HS-5 (cell line): ENCODE measurements at places on chromosomes 4 and X.

DNA sequence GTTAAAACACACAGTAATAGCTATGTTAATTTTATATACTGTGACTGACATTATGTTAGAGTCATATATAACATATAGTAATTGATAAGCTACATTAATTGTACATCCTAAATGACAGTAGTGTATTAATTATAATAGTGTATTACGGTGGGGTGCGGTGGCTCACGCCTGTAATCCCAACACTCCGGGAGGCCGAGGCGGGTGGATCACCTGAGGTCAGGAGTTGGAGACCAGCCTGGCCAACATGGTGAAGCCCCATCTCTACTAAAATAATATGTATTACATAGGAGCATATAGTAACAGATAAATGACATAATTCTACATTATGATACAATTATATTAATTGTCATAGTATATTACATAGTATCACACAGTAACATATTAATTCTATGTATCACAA is 12.2 kb downstream of the ASMTL start:
- DNase-seq = no peak

GRCh38 chr4:104064646-104065577 is 345.1 kb upstream of the TACR3 start:
- no peak for DNase-seq

GRCh38 chr4:124105212-124105611 is 607.3 kb downstream of the ANKRD50 start:
- DNase-seq = no peak

GRCh38 chrX:11215191-11215921 is 77.9 kb upstream of the AMELX start:
- no peak for DNase-seq

DNA sequence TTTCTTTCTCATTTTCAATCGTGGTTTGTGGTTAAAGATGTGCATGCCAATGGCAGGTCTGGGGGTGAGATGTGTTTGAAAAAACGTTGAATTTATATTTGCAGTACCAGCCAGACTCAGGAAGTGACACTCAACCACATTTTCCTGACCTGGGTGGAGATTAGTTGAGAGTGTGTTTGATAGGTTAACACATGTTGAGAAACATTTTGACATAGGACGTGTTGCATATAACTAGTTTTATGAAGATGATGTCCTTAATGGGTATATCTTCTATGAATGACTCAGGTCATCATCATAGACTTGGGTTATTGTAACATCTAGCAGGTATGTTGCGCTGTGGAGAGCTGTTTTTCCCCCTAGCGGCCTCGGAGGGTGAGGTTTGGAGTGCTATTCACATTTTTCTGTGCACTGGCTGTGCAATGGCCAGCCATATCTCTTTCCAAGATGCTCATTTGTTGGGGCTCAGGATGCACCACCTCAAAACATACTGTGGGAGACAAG is 21.7 kb upstream of the CD38 start:
- peak; percentile 19 for DNase-seq

DNA sequence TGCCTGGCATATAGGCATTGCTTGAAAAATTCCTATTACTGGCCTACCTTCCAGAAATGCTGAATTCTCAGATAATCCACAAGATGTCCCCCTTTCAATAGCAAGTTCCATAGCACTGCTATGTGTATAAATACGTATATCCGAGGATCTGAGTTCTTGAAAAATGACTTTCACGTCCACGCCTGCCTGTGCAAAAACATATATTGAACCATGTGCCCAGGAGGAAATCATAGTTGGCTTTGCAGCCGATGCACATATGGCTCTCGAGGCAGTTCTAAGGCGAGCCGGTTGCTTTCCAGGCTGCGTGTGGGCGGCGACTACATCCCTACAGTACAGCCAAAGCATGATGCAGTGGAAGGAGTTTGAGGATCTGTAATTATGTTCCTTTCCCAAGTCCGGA is 55.4 kb upstream of the ESX1 start:
- DNase-seq = no peak

DNA sequence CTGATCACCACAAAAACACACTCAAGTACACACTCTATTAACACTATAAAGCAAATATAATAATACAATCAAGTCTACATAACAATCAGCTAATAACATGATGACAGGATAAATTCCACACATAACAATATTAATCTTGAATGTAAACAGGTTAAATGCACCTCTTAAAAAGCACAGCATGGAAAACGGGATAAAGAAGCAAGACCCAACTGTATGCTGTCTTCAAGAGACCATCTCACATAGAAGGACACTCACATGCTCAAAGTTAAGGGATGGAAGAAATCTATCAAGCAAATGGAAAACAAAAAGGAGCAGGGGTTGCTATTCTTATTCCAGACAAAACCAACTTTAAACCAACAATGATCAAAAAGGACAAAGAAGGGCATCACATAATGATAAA is 28.1 kb downstream of the CBR4 start:
- no peak for DNase-seq

DNA sequence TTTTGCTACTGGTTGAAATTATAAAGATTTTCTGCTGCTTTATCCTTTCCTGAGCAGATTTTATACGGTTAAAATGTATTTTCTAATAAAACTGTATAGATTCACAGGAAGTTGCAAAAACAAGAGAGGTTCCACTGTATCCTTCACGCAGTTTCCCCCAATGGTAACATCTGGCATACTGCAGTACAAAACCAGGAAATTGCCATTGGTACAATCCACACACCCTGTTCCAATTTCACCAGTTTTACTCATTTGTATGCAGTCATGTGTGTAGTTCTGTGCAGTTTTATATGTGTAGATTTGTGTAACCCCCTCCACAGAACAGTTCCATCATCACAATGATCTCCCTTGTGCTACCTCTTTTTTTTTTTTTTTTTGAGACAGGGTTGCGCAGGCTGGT is 20.0 kb downstream of the DDX3X start:
- DNase-seq = no peak

DNA sequence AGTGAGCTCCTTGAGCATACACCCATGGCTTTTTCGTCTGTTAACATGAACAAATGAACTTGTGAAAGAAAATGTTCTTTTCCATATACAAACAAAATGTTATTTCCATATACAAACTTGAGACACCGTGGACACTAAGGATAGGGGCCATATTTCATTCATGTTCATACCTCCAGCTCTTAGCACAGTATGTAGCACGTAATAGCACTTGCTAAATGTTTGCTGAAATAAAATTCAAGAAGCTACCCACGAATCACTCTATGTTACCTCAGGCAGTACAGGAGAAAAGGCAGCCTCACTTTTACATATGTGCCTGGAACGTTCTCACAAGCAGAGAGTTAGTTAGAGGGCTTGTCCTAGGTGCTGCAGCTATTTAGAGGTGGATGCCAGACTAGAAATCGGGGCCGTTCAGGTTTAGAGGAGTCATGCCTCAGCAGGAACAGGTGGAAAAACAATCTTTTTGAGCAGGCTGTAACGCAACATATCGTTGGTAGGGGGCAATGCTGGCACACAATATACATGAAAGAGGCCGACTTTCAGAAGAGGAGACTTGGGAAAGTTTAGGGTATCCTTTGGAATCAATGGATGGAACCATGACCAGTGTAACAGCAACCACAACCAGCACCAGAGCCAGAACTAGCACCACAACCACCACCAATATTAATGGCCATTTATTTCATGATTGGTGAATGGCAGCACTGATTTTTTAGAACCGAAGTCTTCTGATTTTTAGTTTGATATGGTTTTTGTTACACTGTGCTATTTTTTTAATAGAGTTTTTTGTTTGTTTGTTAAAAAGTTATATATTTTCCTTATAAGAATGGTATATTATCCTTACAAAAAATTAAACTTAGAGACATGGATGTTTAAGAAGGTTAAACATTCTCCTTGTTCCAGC is 14.8 kb upstream of the PAQR3 start:
- no peak for DNase-seq

DNA sequence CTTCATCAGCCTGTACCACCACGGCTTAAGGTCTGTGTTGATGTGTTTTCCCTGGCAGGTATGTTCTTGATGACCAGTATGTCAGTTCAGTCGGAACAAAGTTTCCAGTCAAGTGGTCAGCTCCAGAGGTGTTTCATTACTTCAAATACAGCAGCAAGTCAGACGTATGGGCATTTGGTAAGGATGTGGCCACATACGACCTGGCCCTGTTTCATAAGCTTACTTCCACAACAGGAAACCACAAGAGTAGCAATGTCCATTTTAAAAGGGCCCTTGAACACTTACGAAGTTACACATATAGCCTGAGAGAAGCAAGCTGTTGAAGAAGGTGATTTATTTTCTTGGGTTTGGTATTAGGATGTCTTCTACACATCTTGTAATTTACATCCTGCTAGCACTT is 46.1 kb downstream of the BMX start:
- no peak for DNase-seq

DNA sequence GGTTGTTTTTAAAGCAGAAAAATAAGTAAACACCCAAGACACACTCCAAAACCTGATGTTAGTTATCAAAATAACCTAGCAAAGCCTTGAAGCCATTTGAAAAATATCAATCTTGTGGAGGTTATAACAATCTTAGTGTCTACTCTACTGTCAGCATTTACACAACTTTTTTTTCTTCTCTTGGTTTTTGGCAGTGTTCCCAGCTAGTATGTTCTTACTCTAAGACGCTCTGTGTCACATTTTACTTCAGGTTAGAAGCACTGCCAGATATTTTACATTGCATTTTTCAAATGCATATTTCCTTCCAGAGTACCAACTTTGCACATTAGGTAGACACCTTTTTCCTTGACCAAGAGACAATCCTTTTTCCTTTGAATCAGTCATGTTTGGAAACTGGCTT is 114.0 kb upstream of the INPP4B start:
- no peak for DNase-seq

- DNase-seq = no peak
Measured at GRCh38 chr4:87745064-87745807, 54.1 kb upstream of the IBSP start.

DNA sequence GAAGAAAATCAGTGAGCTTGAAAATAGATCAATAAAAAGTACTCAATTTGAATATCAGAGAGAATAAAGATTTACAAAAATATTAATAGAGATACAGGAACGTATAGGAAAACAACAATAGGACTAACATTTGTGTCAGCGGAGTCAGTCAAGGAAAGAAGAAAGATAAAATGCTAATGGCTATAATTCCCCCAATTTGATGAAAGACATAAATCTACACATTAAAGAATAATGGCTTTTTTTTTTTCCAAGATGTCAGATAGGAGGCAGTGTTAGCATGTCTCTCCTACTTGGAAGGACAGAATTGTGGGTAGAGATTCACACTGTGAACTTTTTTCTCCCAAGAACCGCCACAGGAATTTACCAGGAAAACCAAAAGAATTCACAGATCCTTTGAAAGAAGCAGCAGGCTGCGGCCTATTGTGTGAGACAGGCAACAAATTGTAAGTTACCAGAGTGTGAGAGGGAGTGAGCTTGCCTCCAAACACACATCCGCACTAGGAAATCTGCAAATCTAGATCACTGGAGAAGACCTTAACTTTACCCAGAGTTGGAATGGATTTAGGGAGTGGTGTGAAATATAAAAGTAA is 249.9 kb downstream of the PRDM5 start:
- DNase-seq = no peak

- DNase-seq = no peak
Measured at GRCh38 chr4:30833206-30833605, 113.0 kb downstream of the PCDH7 start.

DNA sequence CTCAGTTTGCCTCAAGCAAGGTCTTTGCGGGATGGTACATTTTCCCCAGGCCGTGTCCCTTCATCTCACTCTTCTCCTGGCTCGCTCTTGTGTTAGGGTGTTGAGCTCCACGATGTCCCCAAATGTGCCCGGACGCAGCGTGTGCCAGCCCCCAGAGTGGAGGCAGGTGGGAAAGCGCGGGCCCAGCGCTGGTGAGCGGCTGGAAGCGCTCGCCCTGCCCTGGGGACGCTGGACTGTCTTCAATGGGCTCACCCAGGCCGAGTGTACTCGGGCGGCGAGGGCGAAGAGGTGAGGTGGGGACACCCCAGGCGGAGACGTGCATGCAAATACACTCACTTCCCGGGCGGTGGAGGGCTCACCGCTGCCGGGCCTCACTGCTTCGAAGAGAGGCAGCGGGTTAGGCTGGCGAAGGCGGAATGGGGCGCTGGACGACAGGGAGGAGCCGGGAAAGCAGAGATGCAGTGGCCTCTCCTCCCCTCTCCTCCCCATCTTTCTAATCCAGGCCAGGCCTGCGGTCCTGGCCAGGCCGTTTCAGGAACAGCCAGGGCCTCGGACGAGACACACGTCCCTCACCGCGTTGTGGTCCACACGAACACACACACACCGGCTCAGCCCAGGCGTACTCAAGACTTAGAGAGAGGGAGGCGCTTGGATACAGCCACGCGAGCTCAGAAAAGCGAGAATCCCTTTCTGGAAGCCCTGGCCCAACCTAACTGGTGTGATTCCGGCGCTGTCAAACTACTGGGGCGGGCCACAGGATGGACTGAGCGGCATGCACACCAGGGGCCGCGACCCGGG is 2.2 kb downstream of the NKX6-1 start:
- DNase-seq = no peak

DNA sequence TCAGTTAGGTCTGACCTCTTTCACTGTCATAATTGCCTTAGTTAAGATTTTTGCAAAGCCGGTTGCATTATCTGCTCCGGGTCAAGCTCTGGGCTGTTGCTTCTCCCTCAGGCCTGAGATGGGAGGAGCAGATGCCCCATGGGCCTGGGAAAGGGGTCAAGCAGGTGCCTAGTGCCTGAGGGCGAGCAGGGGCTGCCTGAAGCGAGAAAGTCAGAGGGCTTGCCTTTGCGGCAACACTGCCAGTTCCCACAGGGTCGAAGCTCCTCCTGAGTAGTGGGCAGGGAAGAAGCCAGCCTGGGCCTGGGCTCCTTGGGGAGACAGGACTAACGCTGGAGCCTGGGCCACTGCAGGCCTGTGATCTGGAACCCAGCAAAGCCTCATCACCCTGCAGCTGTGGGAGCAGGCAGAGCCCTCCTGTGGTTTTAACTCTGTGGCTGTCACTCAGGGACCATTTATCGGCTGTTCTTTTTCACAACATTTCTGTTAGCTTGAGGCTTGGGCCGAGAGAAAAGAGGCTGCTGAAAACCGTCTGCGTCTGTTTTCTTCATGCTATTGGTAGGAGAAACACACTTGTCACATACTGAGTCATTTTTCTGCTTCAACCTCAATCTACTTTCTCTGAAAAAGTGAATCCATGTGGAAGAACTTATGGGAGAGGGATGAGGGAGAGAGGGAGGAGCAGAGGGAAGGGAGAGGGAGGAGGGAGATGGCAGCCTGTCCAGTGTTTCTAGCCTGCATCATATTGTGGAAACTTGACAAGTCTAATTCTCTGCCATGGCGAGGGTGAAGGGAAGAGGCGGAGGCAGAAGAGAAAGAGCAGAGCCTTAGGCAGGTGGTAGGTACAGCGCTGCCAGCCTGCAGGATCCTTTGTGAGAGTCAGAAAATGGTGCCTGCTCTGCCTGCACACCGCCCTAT is 68.4 kb downstream of the RHOH start:
- no peak for DNase-seq
